Heart left ventricle (tissue), 16 donors: ENCODE measurements at places on chromosomes 6 and 20.
A peak's percentile ranks its signal among the peaks of the same experiment; 100 is the strongest.

DNA sequence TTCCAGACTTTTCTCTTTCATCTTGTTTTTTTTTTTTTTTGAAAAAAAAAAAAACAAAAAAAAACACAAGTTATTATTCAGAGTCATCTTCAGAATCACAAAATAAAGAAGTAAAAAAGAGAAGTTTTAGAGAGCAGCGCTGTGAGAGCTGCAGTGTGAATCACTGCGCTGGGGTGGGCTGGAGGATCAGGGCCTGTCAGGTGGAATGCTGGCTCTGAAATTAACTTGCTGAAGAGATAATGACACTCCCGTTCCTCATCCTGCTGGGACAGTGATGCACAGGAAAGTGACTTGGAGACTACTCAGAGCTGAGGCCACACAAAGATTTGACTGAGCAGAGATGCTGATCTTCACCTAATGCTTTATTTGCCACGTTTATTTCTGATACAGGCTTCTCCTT, 42.7 kb upstream of the CLDN20 start:
- no peak for DNase-seq

DNA sequence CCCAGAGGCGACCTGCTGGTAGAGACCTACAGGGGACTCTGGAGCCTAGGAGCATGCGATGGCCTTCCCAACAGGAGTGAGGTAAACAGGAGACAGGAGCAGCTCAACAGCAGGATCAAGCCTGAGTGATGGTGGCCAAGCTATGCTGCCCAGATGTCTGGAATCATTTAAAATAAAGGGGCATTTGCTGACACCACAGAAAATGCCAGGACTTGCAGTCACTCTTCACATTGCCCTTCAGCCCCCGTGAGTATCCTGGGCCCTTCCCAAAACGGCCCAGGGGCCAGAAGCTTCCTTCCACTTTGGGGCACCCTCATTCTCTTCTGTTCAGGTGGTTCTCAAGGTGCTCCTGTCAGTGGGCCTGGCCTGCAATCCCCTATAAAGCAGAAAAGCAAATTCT, 23.2 kb downstream of the INSM1 start:
- DNase-seq, result no peak

DNA sequence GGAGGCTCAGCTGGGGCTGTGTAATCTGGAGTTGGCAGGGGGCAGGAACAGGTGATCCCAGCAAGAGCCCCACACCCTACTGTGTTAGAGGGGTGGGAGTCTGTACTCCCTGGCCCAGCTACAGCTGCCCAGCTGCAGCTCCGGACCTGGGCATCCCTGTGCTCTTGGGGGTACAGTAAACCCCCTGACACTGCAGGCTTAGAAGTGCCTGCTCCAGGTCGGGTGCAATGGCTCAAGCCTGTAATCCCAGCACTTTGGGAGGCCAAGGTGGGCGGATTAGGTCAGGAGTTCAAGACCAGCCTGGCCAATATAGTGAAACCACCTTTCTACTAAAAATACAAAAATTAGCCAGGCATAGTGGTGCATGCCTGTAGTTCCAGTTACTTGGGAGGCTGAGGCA, 1228.6 kb upstream of the EYS start:
- no peak for DNase-seq

DNA sequence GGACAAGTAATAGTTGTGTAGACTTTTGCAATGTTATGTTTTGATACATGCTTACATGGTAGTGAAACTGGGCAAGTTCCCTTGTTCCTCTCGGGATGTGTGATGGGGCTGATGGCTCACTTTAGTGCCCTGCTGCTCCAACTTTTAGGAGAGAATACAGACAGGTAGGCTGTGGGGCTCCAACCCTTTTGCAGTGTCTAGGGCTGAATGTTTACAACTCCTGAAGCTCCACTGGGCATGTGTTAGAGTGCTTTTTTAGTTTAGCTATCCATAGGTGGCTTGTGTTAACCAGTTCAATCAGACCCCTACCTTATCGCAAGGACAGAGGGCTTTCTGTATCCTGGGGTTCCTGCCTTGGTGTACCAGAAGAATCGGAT, 33.8 kb downstream of the SERPINB6 start:
- DNase-seq, result no peak

DNA sequence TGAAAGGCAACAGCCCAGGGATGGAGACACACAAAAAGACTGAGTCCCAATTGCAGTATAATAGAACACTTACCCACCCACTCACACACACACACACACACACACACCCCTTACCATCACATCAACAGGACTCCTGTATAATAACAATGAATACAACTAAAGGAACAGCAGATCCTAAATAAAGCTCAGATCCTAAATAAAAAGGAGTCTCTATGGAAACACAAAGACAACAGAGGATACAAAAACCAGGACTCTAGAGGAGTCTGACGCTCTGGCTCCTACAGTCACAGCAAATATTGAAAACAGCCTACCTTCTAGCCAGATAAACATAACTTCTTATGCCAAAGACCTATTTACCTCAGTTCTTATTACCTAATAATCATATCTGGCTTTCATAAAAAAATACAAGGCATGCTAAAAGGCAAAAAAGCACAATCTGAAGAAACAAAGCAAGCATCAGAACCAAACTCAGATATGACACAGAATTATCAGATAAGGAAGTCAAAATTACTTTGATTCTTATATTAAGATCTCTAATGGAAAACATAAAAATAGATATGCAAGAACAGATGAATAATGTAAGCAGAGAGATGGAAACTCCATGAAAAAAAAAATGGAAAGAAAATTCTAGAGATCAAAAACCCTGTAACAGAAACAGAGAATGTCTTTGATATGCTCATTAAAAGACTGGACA, 134.9 kb downstream of the MMUT start:
- DNase-seq, result no peak

- no peak for DNase-seq
Observed at GRCh38 chr6:40210628-40211056, 276.4 kb upstream of the MOCS1 start.

- DNase-seq, result no peak
Observed at GRCh38 chr6:170080828-170081371, 210.0 kb downstream of the DLL1 start.

DNA sequence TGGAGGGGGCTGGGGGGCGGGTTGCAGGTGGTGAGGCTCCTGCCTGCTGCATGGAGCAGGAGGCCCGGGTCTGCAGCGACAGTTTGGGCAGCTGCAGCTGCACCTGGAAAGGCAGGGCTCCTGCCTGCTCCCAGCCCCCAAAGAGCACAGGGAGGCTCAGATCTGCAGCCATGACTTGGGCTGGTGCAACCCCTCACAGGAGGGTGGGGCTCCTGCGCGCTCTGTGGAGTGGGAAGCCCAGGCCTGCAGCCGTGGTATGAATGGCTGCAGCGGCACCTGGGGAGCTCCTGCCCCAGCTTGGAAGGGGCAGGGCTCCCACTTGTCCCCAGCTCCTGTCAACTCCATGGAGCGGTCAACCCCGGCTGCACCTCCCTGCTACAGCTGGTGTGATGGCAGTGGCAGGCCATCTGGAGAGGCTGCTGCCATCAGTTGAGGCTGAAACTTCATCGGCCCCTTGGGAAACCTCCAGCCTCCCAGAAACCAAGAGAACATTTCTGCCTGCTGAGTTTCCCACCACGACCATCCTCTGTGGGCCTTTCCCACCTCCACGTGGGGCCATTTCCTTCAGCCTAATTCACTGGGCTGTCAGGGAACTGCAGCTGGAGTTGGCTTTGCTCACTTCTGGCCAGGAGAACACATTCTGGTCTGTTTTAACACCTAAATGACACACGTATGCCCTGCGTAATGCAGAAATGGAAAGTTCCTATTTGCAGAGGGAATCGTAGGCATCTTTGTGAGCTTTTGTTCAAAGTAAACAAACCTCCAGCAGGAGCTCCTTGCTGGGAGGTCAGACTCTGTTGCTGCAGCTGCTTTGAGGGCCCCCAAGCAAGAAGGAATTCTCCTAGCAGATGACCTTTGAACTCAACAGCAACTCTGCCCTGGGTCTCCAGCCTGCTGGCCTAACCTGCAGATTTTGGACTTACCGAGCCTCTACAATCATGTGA, 429.0 kb downstream of the PREX1 start:
- DNase-seq, result peak; percentile 26

GRCh38 chr6:6588064-6588923, at the start of gene LY86:
TSS of gene LY86 (plus strand) at chr6:6588720. CDS start at chr6:6588735, 15 bp downstream.
- DNase-seq, result peak; percentile 57

DNA sequence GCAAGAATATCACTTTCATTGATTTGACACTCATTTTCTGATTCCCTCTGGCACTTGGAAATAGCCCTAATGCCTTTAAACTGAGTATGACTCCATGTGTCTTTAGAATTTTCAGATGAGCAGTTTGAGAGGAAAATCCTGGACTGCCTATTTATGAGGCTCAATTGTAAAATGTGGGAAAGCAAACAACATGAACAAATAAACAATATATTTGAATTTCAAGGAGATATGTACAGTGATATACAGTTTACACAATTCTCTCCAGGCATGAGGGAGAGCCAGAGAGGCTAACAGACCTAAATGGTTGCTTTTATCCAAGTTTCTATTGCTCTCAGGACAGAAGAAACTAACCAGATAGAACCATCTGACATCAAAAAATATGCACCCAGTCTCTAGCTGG, 748.2 kb upstream of the NRSN1 start:
- no peak for DNase-seq

- DNase-seq, result no peak
Observed at GRCh38 chr6:44265722-44266233, 427 bp upstream of the NFKBIE start.

DNA sequence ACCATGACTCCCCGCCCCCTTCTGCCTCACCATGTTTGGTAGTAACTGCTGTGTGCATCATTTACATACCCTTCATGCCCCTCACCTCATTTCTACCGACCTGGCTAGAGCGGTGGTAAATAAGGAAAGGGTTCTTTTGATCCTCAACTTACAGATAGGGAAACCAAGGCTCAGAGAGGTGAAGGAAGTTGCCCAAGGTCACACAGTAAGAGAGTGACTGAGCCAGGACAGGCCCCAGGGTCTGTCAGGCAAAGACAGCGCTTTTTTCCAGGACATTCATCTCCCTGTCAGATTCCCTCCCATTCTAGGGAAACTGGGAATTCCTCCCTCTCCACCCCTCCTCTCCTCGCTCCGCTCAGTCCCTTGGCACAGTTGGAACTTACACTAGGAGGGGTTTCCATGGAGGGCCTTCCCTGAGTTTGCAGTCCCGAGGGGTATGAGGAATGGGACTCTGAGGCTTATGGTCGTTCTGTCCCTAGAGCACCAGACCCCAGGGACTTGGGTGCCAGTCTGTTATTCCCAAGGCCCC, 2.0 kb downstream of the VSTM2L start:
- DNase-seq, result no peak

DNA sequence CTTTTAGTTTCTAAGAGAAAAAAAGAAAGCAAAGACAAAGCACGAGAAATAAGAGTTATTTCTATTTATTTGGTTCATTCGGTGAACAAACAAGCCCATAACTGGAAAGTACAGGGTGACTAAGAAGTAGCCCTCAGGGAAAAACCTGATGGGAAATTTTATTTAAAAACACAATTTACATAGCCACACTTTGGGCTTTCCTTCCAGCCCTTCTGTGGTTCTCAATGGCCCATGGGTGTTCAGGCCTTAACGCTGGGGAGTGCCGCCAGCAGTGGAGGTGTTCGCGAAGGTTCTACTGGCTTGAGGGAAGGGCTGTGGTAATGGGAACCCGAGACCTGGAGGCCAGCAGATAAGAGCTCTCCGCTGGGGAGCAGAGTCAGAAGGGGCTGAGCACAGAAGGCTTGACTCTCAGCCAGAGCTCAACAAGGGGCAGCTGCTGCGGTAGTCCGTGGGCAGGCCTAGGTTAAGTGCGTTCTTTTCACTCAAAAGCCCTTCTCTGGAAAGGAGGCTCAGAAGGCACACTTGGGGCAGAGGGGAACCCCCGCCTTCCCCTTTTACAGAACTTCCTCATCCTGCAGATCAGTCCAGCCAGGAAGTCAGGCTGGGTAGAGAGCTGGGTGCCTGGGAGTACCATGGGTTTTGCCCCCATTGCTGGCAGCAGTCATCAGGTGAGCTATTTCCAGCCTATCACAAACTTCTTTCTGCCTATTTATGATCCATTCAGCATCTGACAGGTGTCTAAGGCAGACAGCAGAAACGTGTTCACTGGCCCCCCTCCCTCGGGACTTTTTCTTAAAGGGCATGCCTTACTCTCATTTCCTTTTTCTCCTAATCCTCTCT, 8.8 kb upstream of the CD83 start:
- no peak for DNase-seq

GRCh38 chr6:2818593-2818992, 23.1 kb downstream of the SERPINB1 start:
- no peak for DNase-seq

DNA sequence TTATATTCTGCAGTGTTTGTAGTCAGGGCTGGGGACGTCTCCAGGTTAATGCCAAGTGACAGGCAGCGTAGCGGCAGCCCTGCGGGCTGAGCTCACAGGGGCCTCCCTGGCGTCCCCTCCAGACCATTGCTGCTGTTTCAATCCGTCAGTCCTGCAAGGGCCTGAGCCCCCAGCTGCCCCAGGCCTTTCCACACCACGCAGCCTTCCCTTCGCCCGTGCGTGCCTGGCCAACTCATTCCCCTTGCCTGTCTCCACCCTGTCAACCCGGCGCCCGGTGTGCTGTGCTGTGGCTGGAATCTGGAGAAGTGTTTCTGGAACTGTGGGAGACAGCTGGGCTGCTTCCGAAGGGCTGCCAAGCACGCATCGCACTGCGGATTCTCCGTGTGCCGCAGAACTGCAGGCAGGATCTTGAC, 11.9 kb downstream of the BHLHE23 start:
- DNase-seq, result no peak

GRCh38 chr20:48601798-48602197, 226.0 kb downstream of the PREX1 start:
- DNase-seq, result no peak

GRCh38 chr6:116475141-116475540, 14.0 kb downstream of the CALHM6 start:
- no peak for DNase-seq

GRCh38 chr6:151247490-151247889, 7.7 kb downstream of the AKAP12 start:
- no peak for DNase-seq

DNA sequence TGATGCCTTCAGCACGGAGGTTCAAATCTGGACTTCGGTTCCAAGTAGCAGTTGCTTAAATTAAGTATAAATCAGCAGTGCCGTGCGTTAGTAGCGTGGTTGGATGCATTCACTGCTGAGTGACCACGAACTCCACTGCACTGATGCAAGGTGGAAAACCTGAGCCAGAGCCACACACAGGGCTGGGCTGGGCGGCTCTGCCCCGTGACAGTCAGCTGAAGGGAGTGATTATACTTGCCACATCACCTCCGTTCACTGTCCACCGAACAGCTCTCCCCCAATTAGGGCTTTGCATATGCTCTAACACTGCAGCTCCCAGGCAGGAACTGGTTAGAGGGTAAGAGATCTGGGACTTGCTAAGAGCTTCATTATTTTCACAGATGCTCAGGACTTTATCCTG, 22.2 kb downstream of the PPP1R3G start:
- DNase-seq, result no peak
